ENCODE measurements at places on chromosomes 7 and 10.

DNA sequence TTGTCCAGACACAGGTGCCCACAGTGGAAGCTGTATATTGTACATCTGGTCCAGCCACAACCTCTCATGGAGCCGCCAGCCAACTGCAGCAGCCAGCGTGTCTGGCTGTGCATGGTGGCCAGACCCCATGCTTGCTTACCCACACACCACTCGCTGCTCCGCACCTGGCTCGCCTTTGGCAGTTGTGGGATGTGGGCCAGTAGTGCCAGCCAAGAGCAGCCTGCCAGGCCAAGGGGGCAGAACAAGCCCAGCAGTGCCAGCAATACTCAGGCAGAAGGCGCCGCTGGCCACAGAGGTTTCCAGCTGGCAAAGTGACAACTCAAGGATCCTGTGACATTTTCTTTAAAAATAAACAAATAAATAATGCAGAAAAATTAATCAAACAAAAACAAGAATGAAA, 11.7 kb upstream of the TMEM243 start:
- DNase-seq: no peak

GRCh38 chr7:140360697-140361229, 37.6 kb downstream of the SLC37A3 start:
- peak; percentile 19 for DNase-seq

- no peak for DNase-seq
These were observed 78.3 kb upstream of the SLC26A5 start for GRCh38 chr7:103524042-103524907.

GRCh38 chr7:126809188-126809587, 443.6 kb downstream of the GRM8 start:
- DNase-seq: no peak

DNA sequence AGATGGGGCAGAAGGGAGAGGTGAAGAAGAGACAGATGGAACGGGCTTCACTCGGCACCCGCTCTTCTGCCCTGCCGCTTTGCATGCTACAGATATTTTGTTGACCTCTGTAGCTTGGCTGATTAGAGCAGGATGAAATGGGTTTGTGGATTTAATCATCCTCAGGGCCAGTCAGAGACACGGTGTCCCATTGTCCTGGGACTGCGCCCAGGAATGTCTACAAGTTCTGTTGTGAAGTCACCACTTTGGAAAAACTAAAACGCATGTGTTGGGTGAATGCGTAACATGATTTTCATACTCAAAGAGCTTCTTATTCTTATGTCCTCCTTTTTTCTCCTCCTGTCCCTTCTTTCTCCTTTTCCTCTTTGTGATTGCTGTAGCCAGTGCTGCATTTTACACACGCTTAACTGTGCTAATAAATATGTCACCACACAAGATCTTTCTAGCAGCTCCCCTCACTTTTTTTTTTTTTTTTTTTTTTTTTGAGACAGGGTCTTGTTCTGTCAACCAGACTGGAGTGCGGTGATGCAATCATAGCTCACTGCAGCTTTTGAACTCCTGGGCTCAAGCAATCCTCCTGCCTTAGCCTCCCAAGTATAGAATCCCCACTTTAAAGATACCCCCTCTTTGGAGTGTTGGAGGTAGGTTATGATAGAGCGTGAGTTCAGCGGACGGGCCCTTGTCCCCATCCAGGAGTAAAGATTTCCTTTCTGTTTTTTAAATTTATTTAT, 3.4 kb downstream of the CPA4 start:
- no peak for DNase-seq

DNA sequence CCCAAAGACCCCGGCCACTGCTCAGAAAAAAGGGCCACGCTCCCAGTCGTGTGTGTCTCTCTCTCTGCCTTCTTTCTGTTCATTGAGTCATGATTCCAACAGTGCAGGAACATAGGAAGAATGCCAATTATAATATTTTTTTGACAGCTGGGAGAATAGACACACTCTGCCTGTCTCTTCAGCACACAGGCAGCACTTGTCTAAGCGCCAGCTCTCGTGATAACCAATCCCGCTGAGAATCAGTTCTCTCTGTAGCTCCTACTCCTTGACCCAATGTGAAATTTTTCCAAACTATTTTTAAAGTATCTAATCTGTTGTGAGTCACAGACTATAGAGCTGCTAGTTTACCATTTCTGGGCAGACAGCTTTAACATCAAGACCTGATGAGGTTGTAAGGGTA, 145.7 kb upstream of the RHEB start:
- DNase-seq: no peak

DNA sequence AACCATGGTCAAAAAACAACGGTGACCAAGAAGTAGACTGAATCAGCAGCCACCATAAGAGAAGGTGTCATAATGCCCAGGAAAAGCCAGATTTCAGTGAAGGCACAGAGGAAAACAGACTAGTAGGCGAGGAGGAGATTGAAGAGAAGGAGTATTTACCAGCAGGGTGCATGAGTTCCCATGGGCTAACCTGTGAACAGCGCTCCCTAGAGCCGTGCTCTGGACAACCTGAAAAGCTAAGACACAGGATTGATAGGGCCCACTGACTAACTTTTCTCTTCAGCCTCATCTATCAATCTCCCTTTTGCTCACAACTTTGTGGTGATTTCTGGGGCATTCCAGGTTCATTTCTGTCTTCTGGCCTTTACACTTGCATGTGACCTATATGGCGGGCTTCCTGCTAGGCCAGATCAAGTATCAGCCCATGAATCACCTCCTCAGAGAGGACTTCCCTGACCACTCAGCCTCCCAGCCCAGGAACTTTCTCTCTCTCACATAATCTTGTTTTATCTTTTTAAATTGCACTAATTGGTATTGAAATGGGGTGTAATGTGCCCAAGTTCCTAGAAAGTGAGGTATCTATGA, 12.8 kb downstream of the ANKRD22 start:
- no peak for DNase-seq

- DNase-seq: peak; percentile 13
These were observed 54.5 kb downstream of the RAB18 start for GRCh38 chr10:27558612-27559020.

GRCh38 chr7:130734815-130735716, 1.1 kb upstream of the KLF14 start:
- no peak for DNase-seq

- peak; percentile 42 for DNase-seq
These were observed 59.1 kb downstream of the STK32C start for GRCh38 chr10:132248455-132249225.

- no peak for DNase-seq
These were observed 370.1 kb downstream of the FRMD4A start for GRCh38 chr10:13960603-13961002.

DNA sequence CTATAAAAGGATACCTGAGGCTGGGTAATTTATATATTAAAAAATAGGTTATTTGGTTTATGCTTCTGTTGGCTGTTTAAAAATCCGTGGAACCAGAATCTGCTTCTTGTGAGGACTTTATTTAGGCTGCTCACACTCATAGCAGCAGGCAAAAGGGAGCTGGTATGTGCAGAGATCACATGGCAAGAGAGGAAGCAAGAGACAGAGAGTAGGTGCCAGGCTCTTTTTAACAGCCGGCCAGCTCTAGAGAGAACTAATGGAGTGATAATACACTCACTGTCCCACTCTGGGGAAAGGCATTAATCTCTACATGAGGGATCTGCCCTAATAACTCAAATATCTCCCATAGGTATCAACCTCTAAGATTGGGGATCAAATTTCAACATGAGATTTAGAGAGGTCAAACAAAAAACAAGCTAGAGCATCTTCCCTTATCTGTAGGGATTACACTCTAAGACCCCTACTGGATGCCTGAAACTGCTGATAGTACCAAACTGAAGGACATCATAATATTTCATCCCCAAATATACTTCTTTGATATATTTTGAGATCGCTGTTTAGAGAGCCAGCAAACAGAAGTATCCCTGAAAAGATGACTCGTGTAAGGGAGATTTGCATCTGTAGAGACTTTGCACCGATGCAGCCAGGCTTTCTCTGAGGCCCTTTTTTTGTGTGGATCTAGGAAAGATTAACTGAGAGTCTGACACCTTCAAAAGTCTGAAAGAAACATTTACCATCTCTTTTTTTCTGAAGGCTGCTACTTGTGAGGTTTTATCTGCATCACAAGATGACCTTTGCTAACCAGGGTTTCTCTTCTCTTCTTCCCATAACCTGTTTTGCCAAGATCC, 717.0 kb upstream of the MBL2 start:
- DNase-seq: no peak

DNA sequence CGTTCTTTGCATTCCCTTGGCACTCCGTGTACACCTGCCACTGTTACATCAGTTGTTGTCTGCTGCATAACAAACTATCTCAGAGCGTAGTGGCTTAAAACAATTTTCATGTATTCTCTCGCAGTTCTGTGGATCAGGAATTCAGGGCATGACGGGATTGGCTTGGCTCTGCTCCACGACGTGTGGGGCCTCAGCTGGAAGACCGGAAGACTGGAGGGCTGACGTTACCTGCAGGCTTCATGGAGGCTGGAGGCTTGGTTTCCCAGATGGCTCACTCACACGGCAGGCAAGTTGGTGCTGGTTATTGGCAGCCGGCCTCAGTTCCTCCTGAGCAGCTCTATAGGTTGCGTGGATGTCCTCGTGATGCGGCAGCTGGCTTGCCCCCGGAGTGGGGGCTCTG, 25.5 kb downstream of the NYAP1 start:
- DNase-seq: no peak

DNA sequence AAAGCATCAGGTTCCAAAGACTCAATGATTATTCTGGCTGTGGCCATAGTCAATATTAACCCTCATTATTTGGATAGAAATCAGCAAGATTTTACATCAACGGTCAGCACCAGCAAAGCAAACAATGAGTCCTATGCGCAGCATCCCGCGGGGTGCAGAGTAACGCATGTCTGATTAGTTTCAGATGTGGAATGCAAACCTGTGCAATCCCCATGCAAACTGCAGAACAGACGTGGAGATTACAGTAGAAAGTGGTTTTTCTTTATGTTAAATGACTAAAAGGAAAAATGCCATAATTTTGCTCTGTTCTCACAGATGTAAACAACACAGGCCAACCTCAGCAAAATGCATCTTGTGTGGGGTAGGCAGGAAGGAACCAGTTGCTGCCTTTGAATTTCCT, 258.1 kb upstream of the GRB10 start:
- no peak for DNase-seq

GRCh38 chr10:93495654-93496321, 624 bp upstream of the CEP55 start:
- no peak for DNase-seq

- no peak for DNase-seq
These were observed 864.2 kb downstream of the REEP3 start for GRCh38 chr10:64385355-64385754.

DNA sequence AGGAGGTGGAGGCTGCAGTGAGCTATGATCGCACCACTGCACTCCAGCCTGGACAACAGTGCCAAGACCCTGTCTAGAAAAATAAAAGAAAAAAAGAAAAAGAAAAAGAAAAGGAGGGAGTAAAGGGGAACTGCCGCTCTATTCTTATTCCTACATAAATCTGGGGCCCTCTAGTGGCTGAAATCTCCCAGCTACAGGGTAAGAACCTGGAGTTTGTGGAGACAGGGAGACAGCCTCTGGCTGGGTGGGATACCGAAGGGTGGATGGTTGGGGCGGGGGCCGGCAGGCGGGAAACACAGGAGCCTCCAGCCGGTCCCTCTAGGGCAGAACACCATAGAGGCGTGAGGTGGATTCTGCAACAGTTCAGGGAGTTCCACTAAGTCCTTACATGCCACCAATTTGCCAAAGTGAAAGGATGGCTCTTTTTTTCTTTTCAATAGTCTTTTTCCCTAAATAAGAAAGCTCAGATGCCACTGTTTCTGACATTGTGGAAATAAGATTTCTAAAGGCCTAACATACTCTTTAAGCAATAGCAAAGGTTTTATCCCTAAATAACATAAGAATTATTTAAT, 117.3 kb downstream of the SVIL start:
- no peak for DNase-seq

DNA sequence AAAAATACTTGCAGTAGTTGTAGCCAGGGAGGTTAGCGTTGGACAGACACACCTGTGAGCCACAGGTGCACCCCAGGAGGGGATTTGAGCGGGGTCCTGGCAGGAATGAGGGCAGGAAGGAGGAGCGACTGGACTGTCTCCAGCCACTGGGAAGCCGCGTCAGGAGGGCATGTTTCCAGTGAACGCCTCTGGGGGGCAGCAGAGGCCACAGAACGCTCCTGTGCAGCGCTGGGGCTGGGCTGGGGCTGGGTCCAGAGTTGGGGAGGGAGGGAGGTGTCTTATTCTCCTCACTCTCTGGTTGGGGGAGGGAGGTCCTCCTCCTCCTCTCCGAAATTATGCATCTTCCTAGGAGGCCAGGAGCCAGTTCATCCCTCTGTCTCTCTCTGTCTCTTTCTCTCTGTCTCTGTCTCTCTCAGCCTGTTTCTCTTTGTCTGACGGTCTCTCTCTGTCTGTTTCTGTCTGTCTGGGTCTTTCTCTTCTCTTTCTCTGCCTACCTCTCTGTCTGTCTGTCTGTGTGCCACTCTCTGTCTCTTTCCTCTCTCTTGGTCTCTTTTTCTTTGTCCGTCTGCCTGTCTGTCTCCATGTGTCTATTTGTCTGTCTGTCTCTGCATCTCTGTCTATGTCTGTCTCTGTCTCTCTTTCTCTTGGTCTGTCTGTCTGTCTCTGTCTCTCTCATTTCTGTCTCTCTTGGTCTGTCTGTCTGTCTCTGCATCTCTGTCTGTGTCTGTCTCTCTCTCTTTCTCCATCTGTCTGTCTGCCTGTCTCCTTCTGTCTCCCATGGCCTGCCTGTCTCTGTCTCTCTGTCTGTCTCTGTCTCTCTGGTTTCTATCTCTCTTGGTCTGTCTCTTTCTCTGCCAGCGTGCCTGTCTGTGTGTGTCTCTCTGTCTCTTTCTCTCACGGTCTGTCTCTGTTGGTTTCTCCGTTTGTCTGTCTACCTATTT, 9.9 kb upstream of the PSMG3 start:
- peak; percentile 76 for DNase-seq

DNA sequence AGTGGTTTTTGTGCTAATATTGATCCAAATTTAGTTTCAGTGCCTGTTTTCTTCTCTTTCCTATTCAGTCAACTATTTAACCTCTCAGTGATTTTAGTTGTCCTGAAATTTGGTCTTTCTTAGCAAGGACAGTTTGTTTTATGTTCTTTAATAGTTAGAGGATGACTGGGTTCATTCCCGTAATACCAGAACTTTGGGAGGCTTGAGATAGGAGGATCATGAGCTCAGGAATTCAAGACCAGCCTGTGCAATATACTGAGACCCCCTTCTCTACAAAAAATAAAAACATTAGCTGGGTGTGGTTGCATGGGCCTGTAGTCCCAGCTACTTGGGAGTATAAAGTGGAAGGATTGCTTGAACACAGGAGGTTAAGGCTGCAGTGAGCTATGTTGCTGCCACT, 148.3 kb downstream of the EXOC4 start:
- DNase-seq: no peak

DNA sequence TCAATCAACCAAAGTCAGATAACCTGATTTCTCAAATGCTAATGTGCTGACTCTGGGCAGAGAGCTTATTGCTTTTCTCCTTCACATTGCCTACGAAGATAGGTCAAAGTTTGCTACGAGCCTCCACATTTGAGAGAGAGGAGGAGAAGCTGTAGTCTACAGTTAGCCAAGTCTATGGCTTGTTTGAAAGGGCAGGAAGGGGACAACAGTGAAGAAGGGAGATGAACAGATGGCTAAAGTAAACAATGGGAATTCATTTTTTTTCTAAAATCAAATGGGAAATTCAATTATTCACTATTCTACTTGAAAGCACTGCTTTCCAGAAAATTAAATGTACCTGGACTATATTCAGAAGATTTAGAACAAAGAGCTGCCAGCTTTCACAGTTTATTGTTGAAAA, 126.7 kb upstream of the C1QL3 start:
- DNase-seq: no peak

Data from activated naive CD4-positive, alpha-beta T cell treated with Interleukin-2 at 50 U/mL for 16 hours (primary cell).